ENCODE measurements at places on chromosomes 2 and 18. TPM values are rescaled to one million over a fixed set of nuclear protein-coding genes. Genes with fewer than 3 reads are reported as not detected.

The AKAIN1 gene
- not detected for total RNA-seq

GRCh38 chr2:225100856-225101294 lies 58.6 kb upstream of the DOCK10 start:
- no peak for DNase-seq

- no peak for DNase-seq
These were observed 1.4 kb upstream of the ZFAND2B start for GRCh38 chr2:219205165-219205538.

- no peak for DNase-seq
These were observed 614.1 kb upstream of the VRK2 start for GRCh38 chr2:57432528-57432927.

DNA sequence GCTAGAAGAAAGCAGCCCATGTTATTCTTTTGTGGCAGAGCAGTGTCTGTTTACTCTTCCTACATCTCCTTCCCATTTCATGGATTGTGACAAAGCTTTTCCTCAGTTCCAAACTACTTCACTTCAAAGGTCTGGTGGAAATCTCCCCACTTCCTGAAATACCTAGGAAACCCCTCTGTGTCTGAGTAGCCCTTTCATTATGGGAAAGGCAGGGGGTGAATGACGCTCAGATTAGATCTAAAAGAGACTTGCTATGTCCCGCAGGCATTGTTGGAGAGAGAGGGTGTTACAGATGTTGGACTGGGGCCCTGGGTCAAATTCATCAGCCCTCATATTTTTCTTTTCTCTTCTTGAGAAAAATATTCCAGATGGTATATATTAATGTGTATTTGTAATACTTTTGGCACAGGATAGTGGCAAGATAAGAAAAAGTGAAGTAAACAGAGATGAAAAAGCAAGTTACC lies 675.0 kb downstream of the IRS1 start:
- no peak for DNase-seq

DNA sequence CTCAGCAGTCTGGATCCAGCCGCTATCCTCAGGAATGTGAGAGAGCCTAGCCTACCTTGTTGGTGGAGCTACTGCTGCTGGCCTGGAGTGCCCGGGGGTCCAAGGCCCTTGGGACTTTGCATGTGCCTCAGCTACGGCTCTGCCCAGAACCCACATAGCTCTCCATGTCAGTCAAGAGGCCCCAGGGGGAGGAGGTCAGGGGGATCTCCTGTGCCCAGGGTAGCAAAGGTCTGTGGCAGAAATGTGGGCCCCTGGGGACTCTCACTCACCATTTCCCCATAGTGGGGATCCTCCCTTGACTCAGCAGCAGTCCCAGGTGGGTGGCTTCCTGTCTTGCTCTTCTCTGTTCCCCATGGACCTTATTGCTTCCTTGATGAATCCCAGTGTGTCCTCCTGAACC lies 342.7 kb upstream of the CHAC2 start:
- no peak for DNase-seq

DNA sequence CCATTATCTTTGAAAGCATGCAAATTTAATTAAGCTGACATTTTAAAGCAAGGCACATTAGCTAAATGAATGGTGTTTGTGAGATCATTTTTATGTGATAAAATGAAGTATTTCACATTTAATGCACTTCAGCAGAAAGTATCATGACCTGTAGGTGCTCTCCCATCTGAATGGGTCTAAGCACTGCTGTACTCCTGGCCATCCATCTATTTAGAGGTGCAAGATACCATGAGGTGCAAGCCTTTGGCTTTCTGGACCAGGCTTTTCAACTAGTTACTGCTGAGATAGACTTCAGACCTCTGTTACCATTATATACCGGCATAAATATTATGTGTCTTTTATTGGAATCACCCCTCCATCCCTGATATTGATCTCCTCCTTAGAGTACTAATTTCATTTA lies 15.6 kb upstream of the LIPG start:
- DNase-seq, result no peak

GRCh38 chr2:152813351-152813750 lies 94.9 kb downstream of the ARL6IP6 start:
- no peak for DNase-seq

DNA sequence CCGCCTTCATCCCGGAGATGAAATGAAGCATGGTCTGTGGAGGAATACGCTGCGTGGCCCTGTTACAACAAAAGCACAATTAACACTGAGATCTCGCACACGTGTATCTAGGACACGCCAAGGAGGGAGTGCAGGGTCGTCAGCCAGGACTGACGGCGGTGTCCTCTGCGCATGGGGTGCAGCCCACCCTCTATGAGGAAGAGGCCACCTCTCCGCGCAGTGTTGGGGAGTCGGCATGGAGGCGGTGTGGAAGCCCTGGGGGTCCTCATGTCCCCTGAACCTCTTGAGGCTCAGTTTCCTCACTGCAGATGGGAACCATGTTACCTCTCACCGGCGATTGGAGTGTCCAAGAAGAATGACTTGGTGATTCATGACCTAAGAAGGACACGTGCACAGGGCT lies 86.0 kb upstream of the ZNF236 start:
- no peak for DNase-seq

- DNase-seq, result no peak
These were observed 79.0 kb upstream of the ID2 start for GRCh38 chr2:8602809-8603208.

The MRO gene
- 1.7 TPM for total RNA-seq

- DNase-seq, result no peak
These were observed 50.7 kb downstream of the ADAM23 start for GRCh38 chr2:206494061-206494460.

DNA sequence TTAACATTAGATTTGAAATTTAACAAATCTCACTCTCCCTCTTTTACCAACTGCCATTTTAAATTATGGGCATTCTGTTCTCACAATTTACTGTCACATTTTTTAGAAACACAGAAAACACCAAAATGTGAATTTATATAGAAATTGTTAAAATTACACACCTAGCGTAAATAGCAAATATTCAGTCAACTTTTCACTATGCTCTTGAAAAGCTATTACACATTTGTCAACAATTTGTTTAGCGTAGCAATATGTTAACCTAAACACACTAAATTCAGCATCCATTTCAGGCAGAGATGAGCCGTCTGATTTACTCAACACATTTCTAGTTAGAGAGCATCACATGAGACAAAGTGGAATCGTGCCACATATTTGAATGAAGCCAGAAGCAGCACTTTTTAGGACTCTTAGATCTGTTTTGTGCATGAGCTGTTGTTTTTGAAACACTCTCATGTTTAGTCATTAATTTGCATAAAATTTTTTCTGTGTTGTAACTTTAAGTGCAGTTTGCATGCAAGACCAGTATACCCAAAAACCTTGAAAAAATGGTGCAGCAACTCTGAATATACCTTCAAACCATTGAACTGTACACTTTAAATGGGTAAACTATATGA lies 8.2 kb downstream of the TTC32 start:
- DNase-seq, result no peak

GRCh38 chr2:96527286-96528005 lies 9.1 kb upstream of the ARID5A start:
- DNase-seq, result peak; percentile 87

The COLEC11 gene
- total RNA-seq, result 1.4 TPM

The KCNS3 gene
- 8.8 TPM for total RNA-seq

The ATP9B gene
- total RNA-seq, result 55.3 TPM

The REEP1 gene
- 36.3 TPM for total RNA-seq
